ENCODE measurements at places on chromosomes 3 and 15.

DNA sequence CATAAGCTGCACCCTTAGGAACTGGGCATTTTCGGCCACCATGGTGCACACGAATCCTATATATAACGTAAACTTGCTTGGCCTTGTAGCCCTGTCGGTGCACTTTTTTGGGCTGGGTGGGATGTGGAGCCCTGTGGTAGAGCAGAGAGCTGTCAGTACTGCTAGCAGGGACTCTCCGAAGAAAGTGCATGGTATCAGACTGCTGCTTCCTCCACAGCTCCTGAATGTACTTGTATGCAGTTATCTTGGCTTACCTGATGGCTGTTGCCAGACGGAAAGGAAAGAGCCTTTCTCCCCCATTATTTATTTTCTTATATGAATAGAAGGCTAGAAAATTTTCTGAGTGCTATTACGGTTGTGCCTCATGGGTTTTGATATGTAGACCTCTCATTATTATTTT, 8.4 kb downstream of the GALK2 start:
- no peak for DNase-seq

GRCh38 chr15:95664450-95664849, 666.0 kb upstream of the NR2F2 start:
- no peak for DNase-seq

GRCh38 chr3:49410846-49411534, 786 bp downstream of the RHOA start:
- DNase-seq = no peak

- no peak for DNase-seq
Observed at GRCh38 chr3:178772746-178773145, 236.5 kb downstream of the KCNMB2 start.

DNA sequence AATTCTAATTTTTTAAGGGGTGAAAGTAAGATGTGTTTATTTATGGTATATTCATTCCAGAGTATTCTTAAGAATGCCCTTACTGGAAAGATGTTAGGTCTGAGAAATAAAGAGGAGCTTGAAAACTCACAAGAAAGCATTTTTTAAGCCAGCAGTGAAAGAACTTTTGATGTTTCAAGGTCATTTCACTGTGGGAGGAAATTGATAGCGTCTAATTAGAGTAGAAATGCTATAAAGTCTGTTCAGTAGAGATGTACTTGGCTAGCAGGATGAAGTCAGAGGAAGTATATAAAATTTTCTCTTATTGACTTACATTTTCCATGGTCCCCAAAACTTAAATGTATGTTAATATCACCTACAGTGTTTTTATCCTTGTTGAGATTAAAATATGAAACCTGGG, 354.6 kb downstream of the CNTN6 start:
- DNase-seq = no peak

DNA sequence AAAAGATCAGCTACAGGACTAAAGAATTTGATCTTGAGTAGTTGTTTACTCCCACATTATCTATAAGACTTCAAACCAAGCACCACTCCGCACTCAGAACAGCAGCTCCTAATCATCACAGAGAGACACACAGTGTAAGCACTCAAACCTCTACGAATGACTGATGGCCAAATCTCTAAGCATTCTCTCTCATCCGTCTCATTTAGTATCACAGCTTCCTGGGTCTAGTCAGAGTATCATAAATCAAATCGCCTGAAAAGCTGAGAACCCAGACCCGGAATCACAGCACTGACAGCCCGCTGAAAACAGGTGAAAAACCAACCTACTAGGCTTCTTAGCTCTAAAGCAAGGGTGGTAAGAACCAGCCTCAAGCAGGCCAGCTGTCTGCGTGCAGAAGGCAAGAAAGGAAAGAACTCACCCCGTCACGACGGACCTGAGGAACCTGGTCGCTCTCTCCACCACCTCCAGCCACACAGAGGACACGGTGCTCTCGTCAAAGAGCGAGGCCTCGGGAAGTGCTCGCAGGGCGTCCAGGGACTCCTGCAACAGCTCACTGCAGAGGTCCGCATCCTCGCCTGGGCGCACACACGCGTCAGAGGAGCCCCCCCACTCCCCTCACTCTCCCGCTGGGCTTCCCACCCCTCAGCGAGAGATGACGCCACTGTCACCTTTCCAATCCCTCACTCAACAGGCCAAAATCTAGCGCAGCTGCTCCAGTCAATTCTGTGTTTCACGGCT, 47.9 kb downstream of the HERC2 start:
- no peak for DNase-seq

DNA sequence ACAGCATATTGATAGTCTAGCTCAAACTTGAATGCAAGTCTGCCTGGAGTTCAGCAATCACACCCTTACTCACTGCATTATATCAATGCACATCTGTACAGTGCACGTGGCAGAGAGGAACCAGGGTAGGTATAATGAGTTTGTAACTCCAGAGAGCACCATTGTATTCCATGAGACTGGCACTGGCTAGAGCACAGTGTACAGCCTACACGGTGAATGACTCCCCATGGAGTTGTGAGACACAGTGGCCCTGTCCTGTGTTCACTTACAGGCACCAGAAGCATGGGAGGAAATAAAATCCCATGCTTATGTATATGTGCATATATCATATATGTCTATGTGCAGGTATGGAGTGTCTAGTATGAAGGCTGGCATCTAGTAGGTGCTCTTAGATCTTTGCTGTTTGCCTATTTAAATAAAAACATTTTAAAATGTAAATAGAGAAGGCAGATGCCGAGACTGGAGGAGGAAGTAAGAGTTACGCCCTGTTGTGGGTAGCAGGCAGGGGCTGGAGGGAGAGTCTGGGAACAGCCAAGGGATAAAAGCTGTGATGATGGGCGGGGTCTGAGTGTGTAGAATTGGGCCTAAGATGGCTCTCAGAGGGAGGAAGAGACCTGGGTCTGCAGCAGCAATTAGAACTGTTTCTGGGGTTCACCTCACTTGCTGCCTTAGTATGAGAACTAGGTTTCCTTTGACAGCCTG, 360.7 kb upstream of the ICE2 start:
- DNase-seq = no peak

- no peak for DNase-seq
Observed at GRCh38 chr3:15449489-15450224, 22.3 kb downstream of the EAF1 start.

- no peak for DNase-seq
Observed at GRCh38 chr3:169403855-169404519, 259.5 kb downstream of the MECOM start.

- no peak for DNase-seq
Observed at GRCh38 chr3:46484388-46484787, 13.4 kb upstream of the RTP3 start.

DNA sequence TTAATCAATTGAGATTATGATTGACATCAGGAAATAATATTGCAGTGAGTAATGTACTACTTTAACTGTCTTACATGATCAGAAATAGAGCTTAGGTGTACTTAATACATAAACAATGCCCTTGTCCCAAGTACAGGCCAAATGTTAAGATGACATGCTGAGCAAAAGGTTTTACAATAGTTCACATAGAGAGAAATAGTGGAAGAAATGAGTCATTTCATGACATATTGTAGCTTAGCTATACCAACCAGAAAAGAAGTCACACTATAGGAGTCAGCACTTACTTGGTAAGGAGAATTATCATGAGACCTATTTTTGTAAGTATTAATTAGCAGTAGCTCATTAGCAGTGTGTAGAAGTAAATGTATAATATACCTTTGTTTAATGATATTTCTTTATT, 96.4 kb upstream of the NANOGP8 start:
- DNase-seq = no peak

- no peak for DNase-seq
Observed at GRCh38 chr3:183073839-183074238, 25.5 kb downstream of the MCCC1 start.

DNA sequence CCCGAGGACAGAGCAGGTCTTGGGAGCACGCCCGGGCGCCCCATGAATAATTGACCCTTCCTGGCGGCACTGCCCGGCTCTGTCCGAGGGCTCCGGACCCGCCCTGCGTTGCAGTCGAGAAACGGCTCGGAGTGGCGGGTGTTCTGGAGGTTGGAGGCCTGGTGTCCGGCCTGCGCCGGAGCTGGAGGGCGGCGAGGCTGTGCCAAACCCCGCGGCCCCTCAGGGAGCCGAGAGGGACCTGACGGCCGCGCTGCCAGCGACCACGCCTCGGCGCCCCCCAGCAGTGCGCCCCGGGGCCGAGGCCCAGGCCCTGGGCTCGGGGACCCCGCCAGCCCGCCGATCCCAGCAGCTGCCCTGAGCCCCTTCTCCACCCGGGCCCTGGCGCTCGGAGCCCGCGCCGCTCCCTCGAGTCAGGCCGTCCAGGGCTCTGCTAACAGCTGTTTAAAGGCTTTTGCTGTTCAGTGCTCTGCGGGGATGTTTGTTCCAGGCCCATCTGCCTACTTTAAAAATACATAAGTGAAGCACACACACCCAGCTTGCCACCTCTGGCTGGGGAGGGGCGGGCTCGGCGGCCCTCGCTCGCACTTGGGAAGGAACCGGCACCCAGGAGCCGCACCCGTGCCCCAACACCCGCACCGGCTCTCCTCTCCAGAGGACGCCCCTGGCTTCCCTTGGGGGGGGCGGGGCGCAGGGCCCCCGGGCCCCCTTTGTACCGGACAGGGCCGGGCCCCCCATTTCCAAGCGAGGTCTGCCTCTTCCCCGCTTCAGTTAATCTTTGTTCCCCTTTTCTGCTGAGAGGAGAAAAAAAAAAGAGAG, 730 bp upstream of the ZNF710 start:
- no peak for DNase-seq

DNA sequence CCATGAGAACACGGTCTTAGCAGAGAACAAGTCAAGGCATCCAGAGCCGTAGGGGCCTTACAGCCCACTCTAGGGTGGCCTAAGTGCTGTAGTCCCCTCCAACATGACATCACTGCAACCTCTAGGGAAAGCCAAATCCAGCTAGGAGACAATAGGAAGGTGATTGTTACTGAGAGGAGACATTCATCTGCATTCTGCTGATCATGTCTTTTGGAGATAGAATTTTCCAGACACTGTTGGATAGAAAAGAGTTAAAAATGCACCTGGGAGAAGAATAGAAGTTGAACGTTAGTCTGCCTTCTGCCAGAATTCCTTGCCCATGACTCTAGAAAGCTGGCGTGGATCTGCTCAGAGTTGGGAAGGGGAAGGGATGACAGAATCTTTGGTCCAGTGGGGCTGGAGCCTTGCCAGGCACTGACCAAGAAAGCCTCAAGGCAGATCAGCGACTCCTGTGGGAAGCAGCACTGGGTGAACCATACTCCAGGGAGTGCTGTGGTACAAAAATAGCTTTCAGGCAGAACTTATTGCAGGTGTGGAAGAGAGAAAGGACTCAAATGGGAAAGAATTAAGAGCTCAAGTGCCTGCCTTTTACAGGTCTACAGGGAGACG, 44.8 kb upstream of the RAF1 start:
- no peak for DNase-seq

DNA sequence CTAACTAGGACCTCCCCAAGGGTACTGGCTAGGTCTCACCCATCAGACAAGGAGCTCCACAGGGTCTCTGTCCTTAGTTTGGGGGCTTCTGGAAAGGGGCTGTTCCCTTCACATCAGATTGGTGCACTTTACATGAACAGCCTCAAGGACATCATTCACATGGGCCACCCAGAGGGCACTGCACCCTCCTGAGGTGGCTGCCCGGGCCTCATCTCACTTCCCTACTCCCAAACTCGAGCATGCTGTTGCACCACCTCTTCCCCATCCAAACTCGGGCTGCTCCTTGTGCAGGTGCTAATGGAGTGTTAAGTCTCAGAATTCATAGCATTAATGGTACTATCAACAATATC, 48.1 kb downstream of the RAB11A start:
- DNase-seq = no peak

GRCh38 chr3:52606373-52607085, 70.1 kb downstream of the UQCC5 start:
- no peak for DNase-seq

DNA sequence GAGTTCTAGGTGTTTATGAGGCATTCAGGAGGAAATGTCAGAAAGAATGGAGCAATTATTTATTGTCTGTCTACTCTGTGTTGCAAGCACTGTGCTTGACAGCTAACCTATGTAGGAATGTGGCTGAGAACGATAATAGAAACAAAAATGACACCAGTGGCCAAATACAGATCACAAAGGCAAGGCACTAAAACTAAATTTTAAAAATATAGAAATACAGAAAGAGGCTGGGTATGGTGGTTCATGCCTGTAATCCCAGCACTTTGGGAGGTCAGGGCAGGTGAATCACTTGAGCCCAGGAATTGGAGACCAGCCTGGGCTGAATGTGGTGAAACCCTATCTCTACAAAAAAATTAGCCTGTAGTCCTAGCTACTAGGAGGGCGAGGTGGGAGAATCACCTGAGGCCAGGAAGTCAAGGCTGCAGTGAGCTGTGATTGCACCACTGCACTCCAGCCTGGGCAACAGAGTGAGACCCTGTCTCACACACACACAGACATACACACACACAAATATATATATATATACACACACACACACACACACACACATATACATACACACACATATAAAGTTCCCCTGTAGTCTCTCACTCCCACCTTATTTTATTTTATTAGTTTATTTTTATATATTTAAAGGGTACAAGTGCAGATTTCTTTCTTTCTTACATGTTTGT, 6.0 kb downstream of the PRKCI start:
- no peak for DNase-seq

GRCh38 chr3:155805204-155805801, 775 bp downstream of the C3orf33 start:
- DNase-seq = no peak

- no peak for DNase-seq
Observed at GRCh38 chr15:95816591-95816990, 513.9 kb upstream of the NR2F2 start.

- DNase-seq = no peak
Observed at GRCh38 chr3:23253214-23253613, 50.1 kb downstream of the UBE2E2 start.

- peak; percentile 4 for DNase-seq
Observed at GRCh38 chr3:194255252-194256039, 95.7 kb downstream of the CPN2 start.

DNA sequence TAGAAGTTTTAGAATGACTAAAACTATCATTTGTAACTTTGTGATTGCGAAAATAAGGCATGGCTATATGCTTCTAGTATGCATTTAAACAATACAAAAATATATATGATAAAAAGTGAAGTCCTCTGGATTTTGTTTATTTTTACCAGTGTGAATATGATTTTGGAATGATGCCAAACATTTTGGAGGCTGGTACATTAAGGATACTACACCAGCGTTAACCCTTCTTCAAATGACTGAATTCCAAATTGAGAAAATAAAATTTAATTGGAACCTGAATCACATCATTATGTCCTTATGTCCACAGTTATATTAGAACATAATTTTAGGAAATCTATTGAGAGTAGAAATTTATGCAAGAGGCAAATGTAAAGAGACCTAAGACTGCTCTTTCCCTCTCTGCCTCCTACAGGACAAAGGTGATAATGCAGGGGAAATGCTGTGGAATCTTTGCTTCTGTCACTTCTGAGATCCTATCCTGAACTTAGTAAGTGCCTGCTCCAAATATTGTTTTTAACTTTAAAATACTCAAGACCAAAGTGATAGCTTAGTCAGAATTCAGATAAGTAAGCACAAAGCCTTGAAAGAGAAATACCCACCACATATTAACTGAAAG, 121.1 kb upstream of the NANOGP8 start:
- DNase-seq = no peak

GRCh38 chr3:119035014-119035346, 334 bp upstream of the IGSF11 start:
- no peak for DNase-seq
